ENCODE measurements at places on chromosomes 1 and 21.

GRCh38 chr1:202836623-202837403 lies 26.1 kb downstream of the PCAT6 start:
- no peak for DNase-seq

DNA sequence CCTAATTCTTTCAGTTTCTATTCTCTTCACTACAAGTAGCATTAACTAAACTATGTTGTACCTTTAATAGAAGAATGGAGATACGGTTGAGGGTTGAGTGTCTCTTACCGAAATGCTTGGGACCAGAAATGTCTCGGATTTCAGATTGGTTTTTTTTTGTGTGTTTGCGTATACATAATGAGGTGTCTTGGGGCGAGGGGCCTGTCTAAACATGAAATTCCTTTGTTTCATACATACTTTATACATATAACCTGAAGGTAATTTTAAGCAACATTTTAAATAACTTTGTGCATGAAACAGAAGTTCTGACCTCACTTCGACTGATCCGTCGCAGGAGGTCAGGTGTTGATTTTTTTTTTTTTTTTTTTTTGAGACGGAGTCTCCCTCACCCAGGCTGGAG lies 36.3 kb upstream of the MYOCOS start:
- no peak for DNase-seq

- no peak for DNase-seq
These were observed 98.5 kb downstream of the MRPL37 start for GRCh38 chr1:54298284-54299033.

DNA sequence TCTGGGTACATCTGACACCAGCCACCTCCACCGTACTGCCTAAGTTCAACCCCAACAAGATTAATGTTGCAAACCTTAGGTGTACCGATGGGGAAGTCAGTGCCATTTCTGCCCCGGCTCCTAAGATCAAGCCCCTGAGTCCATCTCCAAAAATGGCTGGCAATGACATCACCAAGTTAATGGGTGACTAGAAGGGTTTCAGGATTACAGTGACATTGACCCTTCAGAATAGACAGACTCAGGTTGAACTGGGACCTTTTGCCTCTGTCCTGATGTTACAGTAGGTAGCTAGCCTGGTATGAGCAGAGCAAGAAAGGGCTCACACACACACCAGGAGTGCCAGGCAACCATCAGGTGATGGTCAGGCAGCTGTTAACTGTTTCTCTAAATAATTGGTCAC lies 21.7 kb upstream of the ZMYM6 start:
- DNase-seq, result no peak

- DNase-seq, result no peak
These were observed 296.1 kb upstream of the LRRC7 start for GRCh38 chr1:69271587-69272125.

DNA sequence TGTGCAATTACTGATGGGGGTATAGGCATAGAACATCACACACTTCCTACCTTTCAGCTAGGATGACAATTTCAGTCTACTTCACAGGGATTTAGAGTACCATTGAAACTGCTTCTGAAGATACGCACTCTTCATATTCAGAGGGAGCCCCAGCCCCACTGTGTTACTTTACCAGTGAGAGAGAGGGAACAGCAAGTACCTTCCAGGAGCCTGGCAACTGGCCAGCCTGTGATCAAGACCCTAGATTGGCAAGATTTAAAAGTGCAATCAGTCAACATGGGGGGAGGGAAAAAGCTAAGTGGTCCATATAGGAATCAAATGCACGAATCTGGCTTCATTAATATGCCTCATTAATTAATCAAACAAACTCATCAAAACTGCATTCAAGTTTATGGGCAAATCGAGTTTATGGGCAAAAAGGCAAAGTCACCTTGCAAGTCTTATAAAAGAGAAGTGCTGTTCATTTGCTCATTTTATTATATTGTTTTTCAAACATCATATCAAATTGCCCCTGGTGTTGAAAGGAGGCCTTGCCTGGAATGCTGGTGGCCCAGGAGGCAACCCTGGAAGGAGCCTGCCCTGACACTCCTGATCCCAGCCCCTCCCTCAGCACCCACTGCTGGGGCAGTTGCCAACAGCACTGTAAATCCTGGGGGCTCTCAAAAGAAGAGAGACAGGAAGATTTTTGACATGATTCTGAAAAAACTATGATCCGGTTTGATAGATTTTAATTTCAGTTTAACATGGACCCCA lies 184.9 kb upstream of the DPT start:
- peak; percentile 29 for DNase-seq

DNA sequence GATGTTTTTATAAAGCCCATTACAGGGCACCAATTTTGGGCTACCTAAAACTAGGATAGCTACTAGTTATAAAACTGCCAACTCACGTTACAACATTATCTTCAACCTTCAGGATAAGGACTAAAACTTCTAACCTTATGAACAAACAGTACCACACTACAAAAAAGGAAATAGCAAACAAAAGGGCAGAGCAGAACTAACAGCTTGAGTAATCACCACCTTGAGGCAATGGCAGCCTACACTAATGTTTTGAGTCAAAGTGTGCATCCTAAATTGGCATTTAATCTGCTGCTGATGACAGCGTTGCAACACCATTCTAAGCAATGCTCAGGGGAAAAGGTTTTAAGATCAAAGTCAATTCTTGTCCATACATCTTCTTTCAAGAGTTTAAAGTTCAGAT lies 27.2 kb downstream of the PTP4A2 start:
- no peak for DNase-seq

DNA sequence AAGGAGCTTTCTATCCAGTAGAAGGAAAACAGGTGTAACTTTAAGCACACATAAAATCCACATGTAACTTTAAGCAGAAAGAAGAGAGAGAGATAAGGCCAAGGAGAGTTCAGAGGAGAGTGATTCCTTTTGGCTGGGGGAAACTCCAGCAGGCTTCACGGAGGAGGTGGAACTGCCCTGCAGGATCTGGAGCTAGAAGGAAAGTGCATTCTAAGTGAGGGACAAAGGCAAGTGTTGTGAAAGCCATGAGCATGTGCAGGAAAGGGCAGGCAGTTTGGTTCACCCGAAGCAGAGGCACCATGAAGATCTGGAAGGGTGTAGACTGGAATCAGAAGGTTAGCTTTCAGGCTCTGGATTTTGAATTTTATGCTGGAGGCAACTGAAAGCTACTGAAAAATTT lies 46.3 kb downstream of the GADD45A start:
- no peak for DNase-seq

DNA sequence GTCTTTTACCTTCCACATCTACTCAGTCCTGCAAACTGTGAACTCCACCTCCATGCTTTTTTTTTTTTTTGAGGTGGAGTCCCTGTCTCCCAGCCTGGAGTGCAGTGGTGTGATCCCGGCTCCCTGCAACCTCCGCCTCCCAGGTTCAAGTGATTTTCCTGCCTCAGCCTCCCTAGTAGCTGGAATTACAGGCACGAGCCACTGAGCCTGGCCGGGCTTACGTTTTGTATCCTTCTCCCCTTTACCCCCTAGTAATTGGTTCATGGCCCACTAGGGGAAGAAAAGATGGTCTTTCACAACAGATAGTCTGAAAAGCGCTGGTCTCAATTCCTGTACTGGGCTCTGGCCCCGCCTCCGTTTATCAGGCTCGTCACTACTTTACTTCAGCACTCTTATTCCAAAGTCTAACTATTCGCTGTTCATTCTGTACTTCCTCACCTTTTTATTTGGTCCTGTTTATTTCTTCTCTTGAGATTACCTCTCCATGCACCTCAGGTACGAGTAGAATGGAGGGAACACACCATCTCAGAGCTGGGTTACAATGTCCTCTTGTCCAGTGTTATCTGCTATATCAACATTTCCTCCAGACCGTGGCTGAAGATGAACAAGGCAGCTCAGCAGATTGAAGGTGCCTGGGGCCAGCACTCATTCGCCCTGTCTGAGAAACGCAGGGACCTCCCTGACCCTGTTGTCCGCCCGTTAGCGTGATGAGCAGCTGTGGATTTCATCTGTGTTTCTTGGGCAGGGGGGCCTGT lies 16.2 kb downstream of the CNST start:
- DNase-seq, result no peak

- no peak for DNase-seq
These were observed 19.6 kb downstream of the SLC27A3 start for GRCh38 chr1:153794624-153795329.

GRCh38 chr1:247494767-247495166 lies 36.9 kb upstream of the OR2B11 start:
- DNase-seq, result no peak

- DNase-seq, result no peak
These were observed 68.8 kb upstream of the RGS1 start for GRCh38 chr1:192506741-192507155.

GRCh38 chr1:94522304-94522703 lies 19.3 kb downstream of the F3 start:
- peak; percentile 18 for DNase-seq

DNA sequence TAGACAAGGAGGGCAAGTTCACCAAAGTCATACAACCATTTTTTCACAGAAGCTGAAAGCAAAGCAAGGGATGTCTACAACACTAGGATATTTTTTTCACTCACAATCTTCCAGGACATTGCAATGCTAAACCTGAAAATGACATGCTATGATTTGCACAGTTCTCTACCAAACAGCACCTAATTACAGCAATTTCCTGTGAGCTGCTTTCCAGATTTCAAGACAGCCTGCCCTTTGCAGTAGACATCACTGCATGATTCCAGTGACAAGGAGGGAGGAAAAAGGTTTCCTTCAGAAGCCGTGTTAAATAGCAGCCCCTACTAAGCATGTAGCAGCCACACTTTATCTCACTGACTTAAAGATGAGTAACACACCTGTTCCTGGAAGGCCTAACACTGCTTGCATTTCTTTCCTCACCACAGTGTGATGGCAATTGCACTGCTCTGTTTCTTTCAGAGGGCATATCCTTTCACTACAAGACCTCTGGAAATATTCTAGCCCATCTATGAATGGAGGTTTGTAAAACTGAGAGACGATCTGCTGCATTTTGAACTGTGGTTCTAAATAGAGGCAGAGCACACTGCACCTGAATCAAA lies 97.1 kb downstream of the DUSP10 start:
- DNase-seq, result no peak

GRCh38 chr1:99497690-99498089 lies 148.2 kb upstream of the PALMD start:
- no peak for DNase-seq

DNA sequence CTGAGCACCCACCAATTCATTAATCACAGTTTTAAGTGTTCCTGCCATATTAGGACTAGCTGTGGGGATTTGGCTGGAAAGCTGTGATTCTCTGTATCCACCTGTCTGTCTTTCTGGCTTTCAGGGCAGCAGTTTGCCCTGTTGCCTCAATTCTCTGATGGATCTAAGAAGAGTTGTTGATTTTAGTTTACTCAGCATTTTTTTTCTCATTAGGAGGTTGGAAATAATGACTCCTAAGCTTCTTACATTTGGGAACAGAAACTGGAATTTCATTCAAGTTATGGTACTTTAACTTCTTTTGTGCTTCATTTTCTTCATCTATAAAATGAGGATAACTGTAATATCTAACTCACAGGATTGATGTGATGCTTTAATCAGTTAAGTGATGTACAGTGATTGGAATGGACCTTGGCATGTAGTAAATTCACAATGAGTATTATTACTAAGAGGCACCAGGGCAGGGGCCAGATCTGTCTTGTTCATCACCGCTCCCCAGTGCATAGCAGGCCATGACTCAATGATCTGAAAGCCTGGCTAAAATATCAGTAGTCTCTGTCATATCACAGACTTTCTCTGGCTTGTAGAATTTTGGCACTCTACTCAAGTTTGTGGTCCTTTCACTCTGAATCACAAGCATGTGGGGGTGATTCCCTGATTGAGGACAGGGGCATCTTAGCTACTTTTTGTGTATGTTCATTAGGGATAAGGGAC lies 51.4 kb upstream of the GREM2 start:
- DNase-seq, result no peak

GRCh38 chr1:31592132-31592531 lies 15.8 kb downstream of the TINAGL1 start:
- DNase-seq, result no peak

DNA sequence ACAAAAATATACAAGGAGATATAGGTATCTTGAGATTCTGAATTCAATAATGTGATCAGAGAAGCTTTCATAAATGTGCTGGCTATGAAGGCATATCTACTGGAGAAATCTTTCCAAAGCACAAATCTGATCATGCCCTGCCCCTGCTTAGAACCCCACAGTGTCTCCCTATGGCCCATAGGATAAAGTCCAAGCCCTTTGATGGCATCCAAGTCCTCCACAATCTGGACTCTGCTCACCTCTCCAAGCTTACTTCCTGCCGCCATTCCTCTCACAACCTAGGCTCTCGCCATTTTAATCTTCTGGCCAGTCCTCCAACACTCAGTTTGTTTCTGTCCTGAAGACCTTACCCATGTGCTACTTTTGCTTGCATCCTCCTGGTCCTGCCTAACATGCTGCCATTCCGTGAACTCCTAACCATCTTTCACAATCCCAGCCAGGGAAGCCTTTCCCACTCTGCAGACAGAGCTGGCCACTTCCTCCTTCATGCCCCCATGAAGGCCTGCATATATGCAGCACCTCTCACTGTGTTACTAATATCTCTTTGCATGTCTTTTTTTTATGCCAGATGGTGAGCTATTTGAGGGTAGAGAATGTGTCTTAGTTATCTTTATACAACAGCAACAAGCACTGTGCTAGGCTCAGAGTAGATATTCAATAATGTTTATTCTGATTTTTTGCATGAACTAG lies 5.6 kb upstream of the ATP1A1 start:
- no peak for DNase-seq

DNA sequence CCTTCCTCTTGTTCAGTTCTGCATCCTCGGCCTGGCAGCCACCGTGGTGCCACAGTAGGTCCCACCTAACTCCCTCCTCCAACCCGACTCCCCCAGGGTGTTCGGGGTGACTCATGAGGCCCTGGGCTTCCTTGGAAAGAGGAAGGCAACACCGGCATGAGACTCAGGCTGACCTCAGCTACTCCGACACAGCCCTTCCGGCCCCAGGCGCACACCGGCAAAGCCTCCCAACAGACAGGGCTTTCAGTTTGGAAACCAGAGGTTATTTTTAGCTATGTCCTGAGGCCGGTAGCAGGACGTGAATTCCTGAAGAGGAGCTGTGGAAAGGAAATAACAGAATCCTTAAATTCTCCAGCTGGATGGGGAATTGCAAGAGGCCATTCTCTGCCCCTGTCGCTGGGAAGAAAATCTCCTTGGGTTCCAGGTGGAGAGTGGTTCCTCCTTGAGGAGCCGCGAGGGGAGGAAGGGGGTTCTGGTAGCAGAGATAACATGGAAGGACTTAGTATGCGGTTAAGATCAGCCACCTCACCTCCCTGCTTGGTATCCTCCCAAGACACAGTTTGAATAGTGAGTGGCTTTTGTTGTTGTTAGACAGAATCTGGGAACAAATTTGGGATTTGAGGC lies 24.4 kb downstream of the PLXNA2 start:
- no peak for DNase-seq

GRCh38 chr1:117650840-117651568 lies 45.2 kb downstream of the TENT5C start:
- DNase-seq, result no peak

- no peak for DNase-seq
These were observed 194.0 kb downstream of the KCNK2 start for GRCh38 chr1:215276582-215276981.

DNA sequence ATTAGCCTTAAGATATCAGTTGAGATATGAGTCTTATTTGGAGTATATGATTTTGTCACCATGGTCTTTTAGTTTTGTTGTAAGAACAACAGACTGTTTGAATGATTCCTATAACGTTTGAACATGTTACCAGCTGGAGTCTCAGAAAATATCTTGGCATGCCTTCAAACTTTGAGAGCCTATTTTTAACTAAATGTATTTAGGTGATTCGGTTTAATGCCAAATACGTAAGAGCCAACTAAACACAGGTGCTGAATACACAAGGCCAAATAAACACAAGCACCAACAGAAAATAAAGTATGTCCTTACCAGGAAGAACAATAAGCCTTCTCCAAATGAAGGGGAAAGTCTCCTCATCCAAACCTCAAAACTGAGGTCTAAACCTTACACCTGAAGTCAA lies 48.6 kb downstream of the PRKACB start:
- no peak for DNase-seq

Measured in BE2C (cell line).